NCI-H2227 treated with DMSO at 0.1 percent for 48 hours (cell line): ENCODE measurements at places on chromosomes 7 and 10.

- no peak for DNase-seq
Measured at GRCh38 chr7:134714470-134715205, 64.8 kb upstream of the CALD1 start.

DNA sequence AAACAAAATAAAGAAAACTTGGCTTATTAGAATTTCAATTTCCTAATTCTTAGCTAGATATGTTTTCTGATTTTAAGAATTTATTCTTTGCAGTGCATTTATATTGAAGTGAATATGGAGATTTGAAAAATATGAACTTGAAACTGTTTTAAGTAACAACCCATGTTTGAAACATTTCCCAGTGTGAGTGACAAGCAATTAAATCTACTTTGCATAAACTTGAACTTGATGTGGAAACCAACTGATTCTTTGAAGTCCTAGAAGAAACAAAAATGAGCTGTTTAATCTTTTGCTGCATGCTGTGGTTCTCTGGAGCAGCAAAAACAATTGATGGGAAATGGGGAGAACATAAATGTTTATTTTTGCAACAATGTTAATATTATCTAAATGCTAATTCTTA is 430.2 kb downstream of the ARL4A start:
- no peak for DNase-seq

DNA sequence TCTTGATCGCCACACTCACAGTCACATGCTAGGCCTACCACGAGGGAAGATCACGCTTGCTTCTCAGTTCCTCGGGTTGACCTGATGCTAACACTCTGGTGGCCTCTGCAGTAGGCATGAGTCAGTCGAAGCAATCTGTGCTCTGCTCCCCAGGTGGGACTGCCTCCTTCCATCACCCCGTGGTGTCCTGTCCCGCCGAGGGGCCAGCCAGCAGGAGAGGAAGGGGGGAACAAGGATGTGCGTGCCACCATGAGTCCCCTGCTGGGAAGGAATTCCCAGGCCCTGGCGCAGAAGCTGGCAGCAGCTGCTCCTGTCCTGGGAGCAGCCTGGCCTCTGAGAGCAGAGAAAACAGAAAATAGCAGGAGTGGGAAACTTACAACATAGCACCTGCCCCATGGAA is 695.0 kb upstream of the NRP1 start:
- DNase-seq = no peak

GRCh38 chr10:101467286-101467770 is 113.4 kb downstream of the BTRC start:
- peak; percentile 84 for DNase-seq

- no peak for DNase-seq
Measured at GRCh38 chr10:47047577-47048525, 136.6 kb downstream of the PTPN20 start.

DNA sequence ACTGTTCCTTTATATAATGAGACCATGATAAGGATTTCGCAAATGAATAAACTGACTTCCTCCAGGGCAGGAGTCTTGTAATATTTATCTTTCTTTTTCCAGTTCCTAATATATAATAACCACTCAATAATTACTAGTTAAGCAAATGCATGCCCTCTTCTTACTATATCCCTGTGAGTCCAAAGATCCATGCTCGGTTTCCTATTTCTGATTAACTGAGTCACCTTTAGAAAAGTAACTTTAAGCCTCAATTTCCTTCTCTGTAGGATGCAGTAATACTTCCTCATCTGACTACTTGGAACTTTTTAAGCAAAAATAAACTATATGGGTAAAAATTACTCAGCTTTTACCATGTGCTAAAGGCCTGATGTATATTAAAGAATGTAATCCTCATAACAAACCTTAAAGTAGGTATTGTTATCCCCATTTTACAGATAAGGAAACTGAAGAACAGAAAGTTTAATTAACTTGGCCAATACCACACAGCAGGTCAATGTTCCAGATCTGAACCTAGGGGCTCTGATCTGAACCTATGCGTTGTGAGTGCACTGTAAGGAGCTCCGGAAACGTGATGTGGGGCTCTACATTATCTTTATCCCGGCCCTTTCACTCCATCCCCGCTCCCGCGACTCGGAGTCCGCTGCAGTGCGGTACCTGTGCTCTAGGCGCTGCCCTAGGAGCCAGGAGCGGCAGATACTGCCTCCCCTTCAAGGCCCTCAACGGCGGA is 458 bp downstream of the COX15 start:
- no peak for DNase-seq

DNA sequence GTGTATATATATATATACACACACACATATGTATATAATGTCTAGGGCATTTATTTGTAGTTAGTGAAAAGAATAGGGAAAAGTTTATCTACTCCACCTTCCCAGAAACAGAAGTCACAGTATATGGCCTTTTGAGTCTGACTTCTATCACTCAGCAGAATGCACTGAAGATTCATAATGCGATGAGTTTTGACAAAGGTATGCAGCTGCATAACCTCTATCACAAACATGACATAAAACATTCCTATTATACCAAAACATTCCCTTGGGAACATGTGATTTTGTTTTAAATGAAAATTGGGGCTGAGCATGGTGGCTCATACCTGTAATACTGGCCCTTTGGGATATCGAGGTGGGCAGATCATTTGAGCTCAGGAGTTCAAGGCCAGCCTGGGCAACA is 137.3 kb upstream of the EEPD1 start:
- DNase-seq = no peak

DNA sequence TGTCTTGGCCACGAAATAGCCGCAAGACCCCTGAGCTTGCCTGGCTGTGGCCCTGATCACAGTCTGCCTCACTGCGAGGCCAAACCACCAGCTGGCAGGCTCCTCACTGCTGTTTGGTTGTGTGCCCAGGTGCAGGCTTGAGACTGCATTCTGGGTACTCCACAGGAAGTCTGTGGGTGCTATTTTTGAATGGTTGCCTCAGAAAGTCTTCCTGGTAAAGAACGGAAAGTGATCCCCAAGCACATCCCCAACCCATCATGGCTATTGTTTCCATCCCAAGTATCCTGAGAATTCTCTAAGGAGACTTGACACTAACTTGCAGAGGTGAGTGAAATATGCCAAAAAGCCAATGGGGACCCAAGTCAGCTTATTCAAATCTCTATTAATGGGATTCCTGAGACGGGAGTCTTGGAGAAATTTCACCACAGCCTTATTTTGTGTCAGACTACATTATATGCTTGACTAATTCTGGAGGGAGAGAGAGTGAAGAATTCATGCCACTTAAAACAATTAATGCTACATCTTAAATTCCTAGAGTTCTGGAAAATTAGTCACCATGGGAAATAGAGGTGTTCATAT is 170.9 kb downstream of the RAMP3 start:
- no peak for DNase-seq

- DNase-seq = no peak
Measured at GRCh38 chr10:50510517-50511473, 113.0 kb downstream of the SGMS1 start.

DNA sequence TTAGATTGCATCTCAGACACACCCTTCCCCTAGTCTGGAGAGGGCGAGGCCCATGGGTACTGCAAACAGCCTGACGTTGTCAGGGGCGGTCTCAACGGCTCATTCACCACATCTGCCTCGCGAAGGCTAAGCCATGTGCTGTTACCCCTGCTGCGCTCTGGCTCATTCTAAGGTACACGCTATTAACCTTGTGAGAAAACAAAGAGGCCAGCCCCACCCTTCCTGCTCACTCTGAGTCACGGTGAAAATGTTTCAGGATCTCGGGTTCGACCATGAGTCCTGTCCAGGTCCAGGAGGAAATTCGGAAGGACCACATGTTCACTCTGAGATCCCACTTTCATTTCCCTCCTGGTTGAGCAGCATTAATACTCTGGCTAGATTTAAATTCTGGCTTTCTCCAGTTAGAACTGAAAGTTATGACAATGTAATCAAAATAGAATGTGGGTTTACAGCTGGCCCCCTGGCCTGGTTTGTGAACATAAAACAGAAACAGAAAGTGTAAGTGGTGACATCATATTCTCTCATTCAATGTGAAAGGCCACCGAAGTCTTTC is 55.2 kb downstream of the EGFR start:
- no peak for DNase-seq

DNA sequence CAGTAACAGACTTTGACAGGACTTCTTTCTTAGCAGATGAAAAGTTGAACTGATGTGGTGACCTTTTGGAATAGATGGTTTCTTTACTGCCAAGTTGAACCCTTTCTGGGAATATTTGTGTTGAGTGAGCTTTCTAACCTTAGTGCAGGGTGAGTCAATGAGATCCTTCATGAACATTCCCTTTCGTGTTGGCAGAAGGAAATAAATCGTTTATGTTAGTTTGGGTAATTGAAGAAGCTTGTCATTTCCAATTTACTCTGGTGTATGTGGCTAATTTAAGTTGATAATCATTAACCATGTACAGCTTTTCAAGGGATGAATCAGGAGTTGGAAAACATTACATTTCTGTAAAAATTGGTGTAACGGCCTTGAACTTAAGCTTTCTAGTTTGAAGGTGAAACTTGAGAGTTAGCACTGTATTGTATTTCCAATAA is 43.4 kb downstream of the PTTG1IP2 start:
- no peak for DNase-seq

- DNase-seq = no peak
Measured at GRCh38 chr7:150340875-150341262, 560 bp downstream of the RARRES2 start.

GRCh38 chr10:99754670-99755069 is 22.6 kb downstream of the CUTC start:
- no peak for DNase-seq

- DNase-seq = no peak
Measured at GRCh38 chr10:60649485-60650377, 128.5 kb upstream of the CDK1 start.

GRCh38 chr10:44068716-44069482 is 316.0 kb downstream of the CXCL12 start:
- DNase-seq = no peak

GRCh38 chr10:94320285-94320914 is 42.3 kb downstream of the NOC3L start:
- peak; percentile 8 for DNase-seq

DNA sequence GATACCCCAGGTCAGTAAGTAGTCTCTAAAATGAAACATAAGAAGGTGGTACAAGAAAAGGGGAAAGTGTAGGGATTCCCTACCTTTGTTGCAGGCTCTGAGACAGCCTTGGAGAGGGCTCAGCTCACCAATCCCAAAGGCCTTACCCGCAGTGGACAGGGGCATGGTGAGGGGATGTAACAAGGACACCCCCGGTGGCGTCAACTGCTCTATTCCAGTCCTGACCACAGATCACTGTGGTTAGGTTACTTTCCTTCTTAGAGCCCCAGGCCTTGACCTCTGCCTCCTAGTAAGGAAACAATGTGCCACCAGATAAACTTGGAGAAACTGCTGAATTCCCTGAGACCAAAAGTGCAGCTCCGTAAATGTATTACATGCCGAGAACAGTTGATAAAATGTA is 17.5 kb downstream of the PLXNA4 start:
- DNase-seq = no peak

DNA sequence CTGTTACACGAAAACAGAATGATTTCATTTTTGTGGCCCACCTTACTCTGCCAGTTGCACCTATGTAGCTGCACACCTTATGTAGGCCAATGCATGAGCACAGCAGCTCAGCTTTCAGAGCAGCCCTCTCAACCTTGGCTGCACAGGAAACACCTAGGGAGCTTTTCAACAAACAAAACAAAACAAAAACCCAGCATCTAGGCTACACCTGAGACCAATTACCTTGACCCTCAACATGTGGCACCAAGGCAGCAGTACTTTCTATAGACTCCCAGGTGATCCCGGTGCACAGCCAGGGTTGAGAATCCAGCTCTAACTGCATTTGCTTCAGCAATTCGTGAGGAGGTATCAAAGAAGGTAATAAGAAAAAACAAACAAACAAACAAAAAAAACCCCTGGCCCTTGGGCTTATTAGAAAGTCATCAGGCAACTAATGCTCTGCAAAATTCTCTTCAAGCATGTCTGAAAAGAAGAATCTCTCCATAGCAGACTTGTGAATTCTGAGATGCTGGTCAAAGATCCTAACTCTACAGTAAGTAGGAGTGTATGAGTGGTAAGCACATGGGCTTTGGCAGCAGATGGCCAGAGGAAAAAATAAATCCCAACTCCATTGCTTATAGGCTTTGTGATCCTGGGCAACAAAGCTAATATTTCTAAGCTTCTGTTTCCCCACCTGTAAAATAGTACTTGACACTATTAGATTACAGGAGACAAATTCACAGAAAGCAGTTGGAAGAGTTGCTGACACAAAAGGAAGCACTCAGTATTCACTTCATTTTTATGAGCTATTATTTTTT is 113.4 kb upstream of the NOBOX start:
- DNase-seq = no peak

- no peak for DNase-seq
Measured at GRCh38 chr10:131418681-131419080, 107.2 kb upstream of the TCERG1L start.
